AG04450 (cell line): ENCODE measurements at places on chromosomes 6 and 20. TPM values are rescaled to one million over a fixed set of nuclear protein-coding genes. Genes with fewer than 3 reads are reported as not detected.

- DNase-seq, result no peak
These were observed 47.7 kb downstream of the COL19A1 start for GRCh38 chr6:69914015-69914485.

DNA sequence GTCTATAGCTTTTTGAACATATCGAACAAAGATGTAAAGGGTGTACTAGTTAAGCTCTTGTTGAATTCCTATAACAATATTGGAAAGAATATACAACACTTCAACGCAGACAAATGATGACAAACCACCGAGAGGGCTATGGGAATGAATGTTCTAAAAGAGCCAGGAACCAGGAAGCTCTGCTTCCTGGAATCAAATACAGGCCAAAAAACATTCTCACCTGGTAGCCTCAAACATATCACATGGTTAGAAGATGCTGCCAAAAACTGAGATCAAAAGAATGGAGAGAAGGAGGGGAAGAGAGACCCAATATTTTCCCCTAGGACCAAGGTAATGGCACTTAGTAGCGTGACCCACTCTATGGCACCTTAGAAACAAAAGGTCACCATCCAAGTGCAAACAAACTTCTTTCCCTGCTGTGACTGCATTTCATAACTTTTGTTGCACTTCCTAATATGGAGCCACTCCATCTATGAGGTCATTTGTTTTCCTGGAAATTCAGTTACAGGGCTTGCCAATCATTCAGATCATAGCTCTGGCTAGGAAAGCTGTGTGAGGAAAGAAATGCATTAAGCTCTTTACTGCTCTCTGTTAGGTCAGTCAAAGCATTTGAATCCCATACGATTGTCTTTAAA, 199.2 kb upstream of the NT5E start:
- DNase-seq, result no peak

GRCh38 chr20:1489325-1489724, 1.9 kb downstream of the SIRPB2 start:
- no peak for DNase-seq

DNA sequence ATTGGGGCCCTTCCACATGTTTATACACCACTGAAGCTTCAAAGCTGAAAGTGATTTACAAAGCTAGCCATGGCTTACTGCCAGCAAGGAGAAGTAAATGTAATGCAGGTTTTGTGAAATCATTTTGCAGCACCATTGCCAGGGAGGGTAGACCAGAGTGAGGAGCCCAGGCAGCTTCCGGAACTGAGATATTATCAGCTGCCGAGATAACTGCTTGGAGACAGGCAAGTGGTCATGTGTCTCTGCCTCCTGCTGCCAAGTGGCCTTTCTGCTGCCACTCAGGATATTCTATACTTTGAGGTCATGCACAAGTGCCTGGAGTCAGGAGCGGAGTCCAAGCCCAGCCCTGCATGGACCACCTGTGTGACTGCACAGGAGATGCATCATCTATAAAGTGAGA, 160.2 kb downstream of the SYNDIG1 start:
- no peak for DNase-seq

SPEF1 gene
- 0.12 TPM in 2 replicates for polyA plus RNA-seq

ADGRB3 gene
- polyA plus RNA-seq, result not detected in 2 replicates

SRSF12 gene
- 0.04 TPM in 2 replicates for polyA plus RNA-seq
